ENCODE measurements at places on chromosomes 4 and X.

DNA sequence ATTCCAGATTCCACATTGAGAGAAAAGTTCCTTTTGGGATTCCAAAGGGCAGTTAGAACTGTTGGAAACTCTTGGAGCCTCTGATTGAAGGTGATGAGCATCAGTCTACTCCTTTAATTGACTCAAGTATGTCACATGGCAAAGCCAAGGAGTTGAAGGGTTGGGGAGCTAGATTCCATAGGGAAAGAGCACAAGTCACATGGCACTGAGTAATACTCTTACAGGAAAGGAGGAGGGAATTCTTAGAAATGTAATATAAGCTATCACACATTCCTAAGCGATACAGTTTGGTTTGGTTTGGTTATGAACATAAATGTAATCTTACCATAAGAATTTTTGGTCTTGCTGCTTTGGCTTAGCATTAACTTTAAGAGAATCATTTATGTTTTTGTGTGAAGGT lies 15.7 kb downstream of the SPCS3 start:
- DNase-seq: no peak

GRCh38 chrX:38224160-38224559 lies 3.5 kb upstream of the SRPX start:
- DNase-seq: no peak

DNA sequence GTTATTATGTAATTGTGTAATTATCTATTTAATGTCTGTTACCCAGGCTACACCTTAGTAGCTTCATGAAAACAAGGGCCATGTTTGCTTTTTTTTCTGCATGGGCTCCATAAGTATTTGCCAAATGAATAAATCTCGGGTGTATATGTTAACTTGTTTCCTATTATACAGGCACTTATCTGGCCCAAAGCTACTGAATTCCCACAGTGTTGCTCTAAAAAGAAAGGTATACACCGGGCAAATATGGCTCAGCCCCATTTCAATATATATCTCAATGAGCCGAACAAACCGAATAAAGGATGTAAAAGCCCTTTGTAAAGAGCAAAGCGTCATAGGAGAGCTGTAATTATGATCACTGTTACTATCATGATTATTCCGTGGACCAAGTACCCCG lies 767 bp downstream of the PAQR3 start:
- no peak for DNase-seq

- DNase-seq: no peak
Measured at GRCh38 chrX:40933706-40934425, 151.4 kb upstream of the USP9X start.

DNA sequence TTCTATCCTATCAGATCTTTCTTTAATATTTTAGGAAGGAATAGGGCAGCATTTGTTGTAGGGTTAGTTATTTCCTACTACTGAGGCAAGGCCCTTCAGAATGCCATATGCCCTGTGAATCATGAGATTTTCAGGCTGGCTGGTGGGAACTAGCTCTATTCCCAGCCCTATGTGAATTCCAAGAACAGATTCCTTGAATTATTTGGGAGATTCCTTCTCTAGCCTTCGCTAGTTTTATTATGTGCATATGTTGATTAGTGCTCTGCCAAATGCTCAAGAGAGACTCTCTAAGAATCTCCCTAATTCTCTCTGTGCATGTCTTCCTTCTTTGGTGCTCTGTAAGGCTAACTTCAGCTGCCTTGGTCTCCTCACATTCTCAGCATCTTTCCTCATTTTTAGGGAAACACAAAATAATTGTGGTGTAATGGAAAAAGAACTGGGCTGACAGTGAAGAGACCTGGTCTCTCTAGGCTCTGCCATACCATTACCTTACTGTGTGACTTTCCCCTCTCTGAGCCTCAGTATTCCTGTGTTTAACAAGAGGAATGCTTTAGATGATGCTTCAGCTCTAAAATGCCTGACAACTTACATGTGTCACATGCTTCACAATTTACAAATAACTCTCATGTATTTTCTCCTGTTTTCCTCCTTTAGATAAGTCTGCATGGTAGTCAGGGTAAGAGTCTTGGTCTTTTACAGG lies 79.7 kb downstream of the VMA21 start:
- DNase-seq: no peak

DNA sequence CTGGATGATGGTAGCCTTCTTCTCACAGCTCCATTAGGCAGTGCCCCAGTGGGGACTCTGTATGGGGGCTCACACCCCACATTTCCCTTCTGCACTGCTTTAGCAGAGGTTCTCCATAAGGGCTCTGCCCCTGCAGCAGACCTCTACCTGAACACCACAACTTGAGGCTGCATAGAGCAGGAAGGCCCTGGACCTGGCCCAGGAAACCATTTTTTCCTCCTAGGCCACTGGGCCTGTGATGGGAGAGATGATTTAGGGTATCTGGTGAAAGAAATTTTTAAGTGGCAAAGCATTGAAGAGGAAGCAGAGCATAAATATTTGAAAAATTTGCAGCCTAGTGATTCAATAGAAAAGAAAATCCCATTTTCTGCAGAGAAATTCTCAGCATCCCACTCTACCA lies 17.3 kb downstream of the F8A3 start:
- DNase-seq: no peak

DNA sequence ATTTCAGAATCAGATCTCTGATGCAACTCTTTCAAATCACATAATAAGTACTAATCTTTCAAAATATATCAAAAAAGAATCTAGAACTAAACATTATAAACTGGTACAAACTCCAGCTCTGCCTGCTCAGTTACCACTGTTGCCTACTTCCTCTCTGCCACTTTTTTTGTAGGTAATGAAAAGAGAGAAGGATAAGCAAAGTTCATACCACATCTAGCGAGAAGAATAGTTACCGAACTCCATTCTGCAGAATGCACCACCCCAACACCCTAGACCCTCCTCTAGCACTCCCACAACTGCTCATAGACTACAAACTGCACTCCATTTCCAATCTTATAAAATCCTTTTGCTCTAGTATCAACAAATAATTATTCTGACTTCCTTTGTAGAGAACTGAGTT lies 19.7 kb upstream of the LRBA start:
- DNase-seq: no peak

DNA sequence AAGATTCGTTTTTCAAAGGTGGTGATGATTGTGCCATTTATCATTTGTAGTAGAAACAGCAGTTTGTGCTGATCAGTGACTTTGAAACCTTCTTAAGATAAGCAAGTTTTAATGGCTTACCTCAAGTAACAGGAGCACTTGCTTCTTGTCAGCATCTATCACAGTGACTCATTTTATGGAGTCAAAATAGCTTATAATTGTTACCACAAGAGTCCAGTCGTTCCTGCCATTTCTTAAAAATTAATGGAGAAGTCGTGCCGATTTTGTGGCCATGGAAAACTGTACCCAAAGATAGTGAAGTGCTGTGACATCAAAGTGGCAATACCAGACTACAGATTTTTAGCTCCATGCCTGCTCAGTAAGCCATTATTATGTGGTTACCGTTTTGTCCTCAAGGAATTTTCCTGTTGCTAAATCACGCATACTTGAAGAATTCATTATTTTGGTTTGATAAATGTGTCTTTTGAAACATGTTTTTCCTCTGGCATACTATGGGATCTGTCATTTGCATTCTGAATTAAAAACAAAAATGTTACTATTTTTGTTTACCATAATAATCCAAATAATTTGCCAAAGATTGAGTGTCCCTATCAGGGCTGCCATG lies 129.9 kb downstream of the CBR4 start:
- no peak for DNase-seq

DNA sequence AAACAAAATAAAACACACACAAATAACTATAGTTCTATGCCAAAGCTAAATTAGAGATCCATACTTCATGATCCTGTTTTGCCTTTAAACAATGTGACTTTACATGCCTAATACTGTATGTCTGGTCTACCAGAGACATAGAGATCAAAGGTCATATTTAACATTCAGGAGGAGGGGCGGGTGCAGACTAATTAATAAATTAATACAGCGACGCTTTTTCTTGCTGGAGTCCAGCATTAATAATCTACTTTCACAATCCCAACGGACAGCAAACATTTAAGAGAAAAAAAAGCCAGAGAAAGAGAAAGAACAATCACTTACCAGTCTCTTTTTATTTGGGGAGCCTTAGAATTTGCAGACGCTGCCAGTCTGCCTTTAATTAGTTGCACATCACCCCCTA lies 509 bp downstream of the CXXC4 start:
- DNase-seq: no peak

GRCh38 chrX:40207626-40208025 lies 109.9 kb upstream of the BCOR start:
- DNase-seq: no peak

DNA sequence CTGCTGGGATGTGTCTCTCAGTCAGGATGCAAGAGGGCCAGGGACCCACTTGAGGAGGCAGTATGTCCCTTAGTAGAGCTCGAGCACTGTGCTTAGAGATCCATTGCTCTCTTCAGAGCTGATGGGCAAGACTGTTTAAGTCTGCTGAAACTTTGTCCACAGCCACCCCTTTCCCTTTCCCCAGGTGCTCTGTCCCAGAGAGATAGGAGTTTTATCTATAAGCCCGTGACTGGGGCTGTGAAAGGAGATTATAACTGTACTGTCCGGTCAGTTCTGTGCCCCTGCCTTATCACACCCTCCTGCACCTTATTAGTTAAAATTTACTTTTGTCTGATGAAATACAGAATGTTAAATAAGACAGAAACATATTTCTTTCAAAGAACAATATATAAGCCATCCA lies 378.4 kb downstream of the PABPC4L start:
- DNase-seq: no peak

DNA sequence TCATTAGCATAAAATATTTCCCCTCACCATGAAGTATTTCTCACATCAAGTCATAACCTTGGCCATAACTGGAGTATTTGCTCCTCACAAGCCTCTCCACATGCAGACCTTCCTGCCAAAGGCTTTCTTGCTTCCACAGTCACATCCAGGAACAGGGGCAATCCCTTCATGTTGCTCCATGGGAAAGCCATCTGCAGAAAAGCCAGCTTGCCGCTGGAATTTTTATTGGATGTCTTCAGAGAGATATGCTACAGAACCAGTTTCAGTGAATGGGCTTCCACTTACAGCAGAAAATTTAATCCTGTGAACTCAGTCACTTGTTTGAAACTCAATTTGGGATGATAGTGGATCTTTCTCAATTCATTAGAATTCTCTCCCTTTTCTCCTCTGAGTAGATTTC lies 3.2 kb upstream of the CDKN2AIP start:
- no peak for DNase-seq

GRCh38 chr4:139184129-139184528 lies 7.1 kb upstream of the ELF2 start:
- no peak for DNase-seq

GRCh38 chrX:13876652-13877051 lies 59.8 kb upstream of the GPM6B start:
- DNase-seq: no peak

DNA sequence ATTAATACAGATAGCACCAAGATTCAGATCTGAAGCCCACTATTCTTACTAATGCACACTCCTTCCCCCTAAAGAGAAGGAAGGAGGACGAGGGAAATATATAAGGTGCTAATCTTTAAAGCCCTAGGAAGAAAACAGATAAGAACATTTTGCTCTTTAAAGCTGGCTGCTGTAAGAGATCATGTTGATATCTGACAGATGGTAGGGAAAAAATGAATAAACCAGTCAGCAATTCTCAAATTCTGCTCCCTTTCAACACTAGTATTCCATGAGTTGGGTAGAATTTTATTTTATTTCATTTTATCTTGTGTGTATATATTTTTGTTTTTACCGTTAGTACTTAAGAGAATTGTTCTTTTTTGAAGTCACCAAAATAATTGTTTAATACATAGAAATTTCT lies 19.2 kb downstream of the OTC start:
- DNase-seq: no peak

- no peak for DNase-seq
Measured at GRCh38 chr4:107299646-107300045, 263.5 kb upstream of the DKK2 start.

DNA sequence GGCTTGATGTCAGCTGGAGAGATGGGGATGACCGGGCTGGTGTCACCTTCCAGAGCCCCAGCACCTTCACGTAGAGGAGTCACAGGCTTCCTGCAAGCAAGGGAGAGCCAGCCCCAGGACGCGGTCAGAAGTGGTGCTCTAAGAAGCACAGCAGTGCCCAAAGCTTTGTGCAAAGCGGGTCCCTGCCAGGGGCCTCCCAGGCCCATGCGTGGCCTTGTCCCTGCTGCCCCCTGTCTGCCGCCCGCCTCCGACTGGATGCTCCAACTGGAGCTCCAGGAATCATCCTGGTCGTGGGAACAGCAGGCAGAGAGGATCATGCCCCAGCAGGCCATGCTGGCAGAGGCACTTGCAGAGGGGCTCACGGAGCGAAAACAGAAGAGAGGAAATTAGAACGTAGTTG lies 40.1 kb upstream of the LRPAP1 start:
- no peak for DNase-seq

GRCh38 chrX:129193357-129193756 lies 329.9 kb downstream of the SMARCA1 start:
- DNase-seq: no peak

DNA sequence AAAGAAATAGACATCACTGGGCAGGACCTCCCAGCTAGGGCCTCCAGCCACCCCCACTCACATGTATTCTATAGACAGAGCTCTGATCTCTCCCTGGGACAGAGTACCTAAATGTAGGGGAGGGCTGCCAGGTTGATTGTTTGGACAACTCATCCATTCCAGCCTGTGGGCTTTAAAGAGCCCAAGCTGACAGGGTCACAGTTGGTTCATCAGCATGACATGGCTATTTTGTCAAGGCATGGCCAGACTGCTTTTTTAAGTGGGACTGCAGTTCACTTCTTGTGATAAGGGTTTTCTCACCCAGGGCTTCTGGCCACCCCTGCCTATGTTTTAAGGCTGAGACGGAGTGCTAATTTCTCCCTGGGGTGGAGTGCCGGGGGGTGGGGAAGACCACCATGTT lies 63.3 kb downstream of the KLHL4 start:
- DNase-seq: no peak

- DNase-seq: no peak
Measured at GRCh38 chr4:138666366-138666765, 349.2 kb upstream of the NOCT start.

- DNase-seq: no peak
Measured at GRCh38 chrX:8653956-8654355, 78.0 kb downstream of the ANOS1 start.

DNA sequence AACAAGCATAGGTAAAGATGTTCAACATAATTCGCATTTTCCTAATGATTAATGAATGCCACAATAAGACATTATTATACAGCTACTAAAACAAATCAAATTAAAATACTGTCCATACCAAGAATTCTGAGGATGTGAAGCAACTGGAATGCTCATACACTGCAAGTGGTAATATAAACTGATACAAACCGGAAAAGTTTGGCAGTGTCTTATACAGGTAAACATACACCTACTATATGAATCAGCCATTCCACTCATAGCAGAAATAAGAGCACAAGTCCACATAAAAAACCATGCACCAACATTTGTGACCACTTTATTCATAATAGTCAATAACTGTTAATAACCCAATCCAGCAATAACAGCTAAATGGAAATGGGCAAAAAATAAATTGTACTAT lies 79.3 kb downstream of the FBXW7 start:
- DNase-seq: no peak
